Renal cortical epithelial cell (primary cell): ENCODE measurements at places on chromosomes 4 and X. TPM values are rescaled to one million over a fixed set of nuclear protein-coding genes. Genes with fewer than 3 reads are reported as not detected.
A peak's percentile ranks its signal among the peaks of the same experiment; 100 is the strongest.

Gene XAGE1B
- total RNA-seq, result not detected in 2 replicates

Gene AWAT2
- not detected in 2 replicates for total RNA-seq

Gene FRMD7
- not detected in 2 replicates for total RNA-seq

Gene EMCN
- total RNA-seq, result 0.40 and 0.69 TPM in 2 replicates

Gene ASB12
- not detected in 2 replicates for total RNA-seq

Gene ART3
- total RNA-seq, result not detected in 2 replicates

DNA sequence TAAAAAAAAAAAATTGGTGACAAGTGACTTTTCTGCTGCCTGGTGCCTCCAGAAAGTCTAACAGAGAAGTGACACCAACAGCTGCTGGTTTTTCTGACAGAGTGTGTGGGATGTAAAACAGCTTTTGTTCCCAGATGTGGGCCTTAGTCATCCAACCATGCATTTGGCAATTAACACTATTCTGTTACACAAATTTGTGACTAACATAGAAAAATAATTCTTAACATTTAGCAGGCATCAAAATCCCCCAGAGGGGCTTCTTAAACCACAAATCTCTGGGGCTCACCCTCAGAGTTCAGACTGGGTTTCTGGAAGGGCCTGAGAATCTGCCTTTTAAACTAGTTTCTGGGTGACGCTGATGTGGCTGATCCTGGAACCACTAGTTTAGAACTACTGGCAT, 100.5 kb upstream of the PCDH7 start:
- DNase-seq, result no peak

DNA sequence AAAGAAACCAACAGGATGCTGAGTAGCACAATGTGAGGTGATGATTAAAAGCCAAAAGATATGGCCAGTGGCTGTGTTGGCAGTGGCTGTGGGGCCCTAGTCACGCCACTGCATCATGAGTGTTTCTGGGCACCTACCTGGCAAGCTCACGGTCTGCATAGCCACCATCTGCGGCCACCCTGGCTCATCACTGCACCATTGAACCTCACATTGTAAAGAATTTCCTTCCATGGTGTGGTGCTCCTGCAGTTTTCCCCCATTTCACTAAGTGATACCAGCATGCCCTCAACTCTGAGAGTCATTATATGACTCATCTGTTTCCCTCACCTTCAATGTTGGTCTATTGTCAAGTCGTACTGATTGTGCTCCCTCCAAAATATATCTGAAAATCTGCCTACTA, 45.5 kb upstream of the CLNK start:
- no peak for DNase-seq

GRCh38 chr4:95867919-95868318, 28.0 kb downstream of the PDHA2 start:
- peak; percentile 55 for DNase-seq

- DNase-seq, result no peak
These were observed 3.2 kb downstream of the CXorf65 start for GRCh38 chrX:71103110-71103983.

- no peak for DNase-seq
These were observed 36.8 kb upstream of the REST start for GRCh38 chr4:56870946-56871345.

DNA sequence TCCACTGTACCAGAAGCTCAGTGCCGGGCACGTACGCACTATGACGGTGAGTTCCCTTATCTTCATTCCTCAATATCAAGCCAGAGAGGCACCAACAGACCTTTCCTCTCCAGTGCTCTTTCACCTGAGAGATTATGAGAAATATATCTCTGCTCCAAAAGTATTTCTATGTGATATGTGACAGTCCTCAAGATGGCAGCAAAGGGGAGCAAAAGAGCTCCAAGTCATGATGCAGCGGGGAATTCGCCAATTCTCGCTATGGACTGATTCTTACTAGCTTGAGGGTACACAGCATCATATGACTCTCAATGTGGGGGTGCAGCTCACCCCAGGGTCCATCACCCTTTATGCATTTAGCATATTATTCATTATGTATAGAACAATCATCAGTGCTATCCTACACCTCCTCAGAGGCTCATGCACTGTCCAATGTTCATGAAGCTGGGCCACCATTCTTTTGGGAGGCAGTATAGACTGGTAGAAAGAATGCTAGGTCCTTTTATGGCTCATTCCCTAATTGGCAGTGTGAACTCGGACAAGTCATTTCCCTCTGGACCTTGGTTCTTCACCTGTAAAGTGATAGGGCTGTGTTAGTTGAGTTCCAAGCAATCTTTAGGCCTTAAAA, 12.8 kb upstream of the IQSEC2 start:
- no peak for DNase-seq

DNA sequence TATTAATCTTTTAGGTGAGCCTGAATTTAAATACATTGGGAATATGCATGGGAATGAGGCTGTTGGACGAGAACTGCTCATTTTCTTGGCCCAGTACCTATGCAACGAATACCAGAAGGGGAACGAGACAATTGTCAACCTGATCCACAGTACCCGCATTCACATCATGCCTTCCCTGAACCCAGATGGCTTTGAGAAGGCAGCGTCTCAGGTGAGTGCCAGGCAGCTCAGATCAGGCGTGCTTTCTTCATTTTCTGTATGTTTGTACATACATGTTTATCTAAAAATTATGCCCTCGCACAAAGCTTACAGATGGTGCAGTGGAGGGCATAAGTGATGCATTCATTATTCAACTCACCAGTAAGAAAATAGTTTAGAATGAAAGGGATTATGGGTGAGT, 85.6 kb downstream of the CPE start:
- DNase-seq, result no peak

- DNase-seq, result peak; percentile 59
These were observed 238.5 kb upstream of the PGRMC2 start for GRCh38 chr4:128525992-128526630.

DNA sequence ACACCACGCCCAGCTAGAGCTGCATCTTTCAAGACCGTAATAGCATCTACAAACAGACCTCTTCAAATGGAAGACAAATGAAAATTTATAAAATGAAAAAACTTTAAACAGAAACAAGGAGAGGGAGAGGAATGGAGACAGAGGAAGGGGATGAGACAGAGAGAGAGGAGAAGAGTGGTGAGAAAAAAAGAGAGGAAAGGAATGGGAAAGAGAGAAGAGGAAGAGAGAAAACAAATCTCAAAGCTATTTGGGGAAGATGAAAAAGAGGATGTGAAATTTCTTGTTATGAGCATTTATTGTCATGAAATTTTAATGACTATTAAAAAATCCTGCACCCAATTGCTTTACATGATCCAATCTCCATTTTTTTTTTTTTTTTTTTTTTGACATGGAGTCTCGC, 726.9 kb downstream of the GRID2 start:
- DNase-seq, result no peak
